ENCODE measurements at places on chromosomes 1 and 21.
A peak's percentile ranks its signal among the peaks of the same experiment; 100 is the strongest.

DNA sequence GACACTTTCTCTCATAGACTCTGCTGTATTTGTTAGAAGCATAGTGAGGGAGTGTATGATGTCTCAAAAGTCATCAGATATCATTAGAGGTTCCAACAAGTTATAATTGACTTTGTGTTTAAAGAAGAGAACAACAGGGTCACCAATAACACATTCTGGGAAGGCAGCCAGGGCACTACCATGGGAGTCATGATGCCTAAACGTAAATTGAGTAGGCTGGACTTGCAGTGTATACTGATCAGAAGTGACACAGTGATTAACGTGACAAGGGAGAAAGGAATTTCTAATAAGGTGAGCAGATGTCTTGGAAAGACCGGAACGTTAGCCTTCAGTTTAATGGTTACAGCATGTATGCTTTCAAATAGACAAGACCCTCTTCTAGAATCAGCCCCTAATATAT is 973.2 kb downstream of the NCAM2 start:
- DNase-seq: no peak

DNA sequence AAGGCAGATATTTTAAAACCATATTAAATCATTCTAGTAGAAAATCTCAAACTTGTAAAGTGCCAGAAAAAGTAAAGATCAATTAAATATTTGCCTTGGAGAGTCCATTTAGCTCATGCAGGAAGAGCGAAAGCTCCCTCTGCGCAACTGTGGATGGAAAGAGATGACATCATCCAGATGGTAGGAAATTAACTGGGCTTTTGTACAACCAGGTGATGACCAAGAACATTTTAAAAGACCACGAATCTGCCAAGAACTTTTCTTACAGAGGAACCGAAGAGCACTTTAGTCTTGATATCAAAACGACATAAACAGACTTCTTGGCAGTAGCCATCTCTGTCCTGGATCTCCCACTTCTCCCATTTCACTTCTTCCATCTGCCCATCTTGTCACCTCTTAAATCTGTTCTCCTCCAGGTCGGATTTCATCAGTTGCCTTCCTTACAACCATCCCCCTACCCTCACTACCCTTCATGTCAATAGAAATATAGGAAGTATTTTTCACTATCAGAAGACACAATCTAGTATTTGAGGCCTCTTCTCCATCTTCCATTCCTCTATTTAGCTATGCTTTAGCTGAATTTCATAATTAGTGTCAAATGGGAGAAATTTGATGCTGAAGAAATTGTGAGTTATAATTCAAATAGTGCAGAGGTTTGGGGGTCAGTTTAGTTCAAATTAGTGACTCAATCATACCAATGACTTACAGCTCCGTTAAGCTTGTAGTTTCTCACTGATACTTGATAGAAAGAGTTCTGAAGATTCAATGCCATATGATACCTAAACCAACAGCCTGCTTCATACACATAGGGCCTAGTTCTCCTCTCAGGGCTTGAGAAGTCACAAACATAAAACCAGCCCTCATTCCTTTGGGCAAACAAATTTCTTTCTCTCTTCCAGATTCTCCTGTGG is 22.0 kb upstream of the DNASE2B start:
- no peak for DNase-seq

- DNase-seq: no peak
These were observed 31.8 kb upstream of the ADAMTS1 start for GRCh38 chr21:26877018-26877417.

DNA sequence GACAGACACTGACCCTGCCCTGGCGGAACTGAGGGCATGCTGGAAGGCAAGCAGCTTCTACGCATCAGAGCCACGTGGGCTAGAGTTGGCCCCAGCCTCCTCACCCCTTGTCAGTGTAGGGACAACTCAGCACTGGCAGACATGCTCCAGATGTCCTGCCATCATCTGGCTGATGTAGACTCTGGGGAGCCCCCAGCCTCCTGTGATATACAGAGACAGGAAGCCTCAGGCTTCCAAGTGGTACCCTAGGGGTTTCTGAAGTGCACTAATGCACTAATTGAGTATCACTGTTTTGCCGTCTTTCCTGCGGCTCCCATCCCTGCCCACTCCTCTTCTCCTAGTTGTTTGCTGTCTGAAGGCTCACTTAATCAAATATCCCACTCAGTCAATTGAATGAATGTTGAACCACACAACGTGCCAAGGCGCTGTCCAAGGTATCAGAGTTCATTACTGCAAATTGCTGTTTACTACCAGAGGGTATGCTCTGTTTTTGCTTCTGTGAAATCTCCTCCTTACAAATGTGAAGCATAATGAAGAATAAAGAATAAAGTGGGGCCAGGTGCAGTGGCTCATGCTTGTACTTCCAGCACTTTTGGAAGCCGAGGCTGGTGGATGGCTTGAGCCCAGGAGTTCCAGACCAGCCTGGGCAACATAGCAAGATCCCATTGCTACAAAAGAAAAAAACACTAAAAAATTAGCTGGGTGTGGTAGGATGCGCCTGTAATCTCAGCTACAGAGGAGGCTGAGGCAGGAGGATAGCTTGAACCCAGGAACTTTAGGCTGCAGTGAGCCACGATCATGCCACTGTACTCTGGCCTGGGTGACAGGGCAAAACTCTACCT is 76.4 kb upstream of the ZBTB18 start:
- DNase-seq: no peak

- no peak for DNase-seq
These were observed 39.9 kb downstream of the HNRNPR start for GRCh38 chr1:23304140-23304620.

GRCh38 chr1:101073836-101074235 is 48.3 kb upstream of the DPH5 start:
- DNase-seq: no peak

DNA sequence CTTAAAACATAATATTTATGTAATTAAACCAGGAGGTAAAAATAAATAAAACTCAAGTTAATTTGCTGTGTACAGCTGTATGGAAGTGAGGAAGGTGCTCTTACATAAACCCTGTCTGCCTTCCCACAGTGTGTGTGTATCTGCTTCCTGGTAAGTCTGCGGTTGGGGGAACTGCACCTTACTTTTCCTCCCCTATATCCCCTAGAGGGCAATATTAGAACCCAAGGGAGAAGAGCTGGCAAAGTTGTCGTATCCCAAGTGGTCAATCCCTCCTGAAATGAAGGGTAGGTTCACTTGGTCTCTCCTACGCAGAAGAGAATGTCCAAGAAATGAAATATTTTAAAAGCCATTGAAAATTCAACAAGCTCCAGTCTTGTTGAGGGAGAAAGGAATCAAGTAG is 17.8 kb upstream of the JAK1 start:
- DNase-seq: no peak

DNA sequence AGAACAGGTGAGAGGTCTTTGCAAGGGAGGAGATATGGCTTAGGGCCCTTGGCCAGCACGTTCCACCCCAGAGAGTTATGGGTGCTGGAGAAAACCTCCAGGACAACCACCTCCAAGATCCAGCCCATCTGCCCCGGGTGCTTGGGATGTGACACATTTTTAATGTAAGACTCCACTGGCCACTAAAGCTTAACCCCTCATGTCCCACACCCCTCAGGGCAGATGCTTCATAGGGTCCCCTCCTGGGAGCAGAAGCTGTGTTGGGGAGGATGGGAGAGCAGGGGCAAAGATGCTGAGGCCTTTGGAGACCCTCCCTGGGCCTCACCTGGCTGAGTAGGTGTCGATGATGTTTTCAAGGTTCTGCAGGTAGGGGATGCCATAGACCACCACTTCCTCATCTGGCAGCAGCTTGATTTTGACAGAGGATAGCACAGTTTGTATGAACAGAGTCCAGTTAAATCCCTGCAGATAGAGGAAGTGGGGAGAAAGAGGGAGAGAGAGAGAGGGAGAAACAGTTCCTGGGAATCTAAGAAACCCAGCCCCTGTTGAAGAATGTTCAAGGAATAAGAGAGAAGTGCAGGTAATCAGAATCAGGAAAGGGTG is 11.9 kb downstream of the PRXL2B start:
- peak; percentile 33 for DNase-seq

GRCh38 chr1:150696590-150696989 is 364 bp downstream of the GOLPH3L start:
- no peak for DNase-seq

- DNase-seq: no peak
These were observed 16.8 kb downstream of the ATP8B2 start for GRCh38 chr1:154342132-154342531.

GRCh38 chr1:23273450-23274133 is 56.3 kb upstream of the HTR1D start:
- DNase-seq: no peak

- no peak for DNase-seq
These were observed 252.4 kb downstream of the TOMM20 start for GRCh38 chr1:234875953-234876855.

- DNase-seq: no peak
These were observed 220.6 kb downstream of the PTGER3 start for GRCh38 chr1:70827030-70827429.

DNA sequence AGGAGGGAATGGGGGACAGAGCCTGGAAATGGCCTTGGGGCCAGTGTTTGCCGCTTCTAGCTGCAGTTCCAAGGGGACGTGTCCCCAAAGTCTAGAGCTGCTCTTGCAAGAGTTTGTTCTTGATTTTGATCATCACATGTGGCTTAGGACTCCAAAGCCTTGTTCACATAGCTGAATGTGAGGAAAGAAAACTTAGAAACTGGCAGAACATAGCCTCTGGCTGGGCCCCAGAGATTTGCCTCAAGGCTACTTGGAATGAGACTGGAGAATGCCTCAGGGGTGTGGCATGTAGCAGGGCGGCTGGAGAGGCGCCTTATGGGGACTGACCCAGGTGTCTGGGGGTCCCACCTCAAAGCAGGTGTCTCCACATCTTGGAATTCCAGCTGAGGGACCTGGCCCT is 2.3 kb downstream of the PDXK start:
- DNase-seq: no peak

DNA sequence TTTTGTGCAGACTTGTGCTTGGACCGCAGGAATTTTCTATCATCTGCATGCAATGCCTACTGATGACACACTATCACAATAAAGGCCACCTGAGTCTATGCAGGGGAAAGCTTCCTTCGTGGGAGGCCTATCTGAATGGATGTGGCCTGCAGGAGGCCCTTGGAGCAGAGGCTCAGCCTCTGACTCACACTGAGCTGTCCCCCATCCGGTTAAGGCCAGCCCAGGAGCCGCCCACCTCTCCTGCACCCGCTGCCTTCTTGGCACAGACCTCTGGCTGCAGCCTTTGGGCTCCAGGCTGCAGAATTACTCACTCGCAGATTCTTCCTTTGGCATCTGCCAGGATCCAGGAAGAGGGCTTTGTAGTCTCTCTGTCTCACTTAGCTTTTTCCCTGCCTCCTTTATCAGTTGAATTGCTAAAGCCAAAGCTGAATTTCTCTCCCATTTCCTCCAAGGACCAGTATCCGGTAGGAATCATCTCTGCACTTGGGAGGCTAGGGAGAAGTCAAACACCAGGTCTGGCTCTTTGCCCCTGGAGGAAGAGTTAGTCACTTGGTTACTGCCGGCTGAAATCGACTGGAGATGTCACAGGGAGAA is 65.1 kb upstream of the JUN start:
- DNase-seq: peak; percentile 73

DNA sequence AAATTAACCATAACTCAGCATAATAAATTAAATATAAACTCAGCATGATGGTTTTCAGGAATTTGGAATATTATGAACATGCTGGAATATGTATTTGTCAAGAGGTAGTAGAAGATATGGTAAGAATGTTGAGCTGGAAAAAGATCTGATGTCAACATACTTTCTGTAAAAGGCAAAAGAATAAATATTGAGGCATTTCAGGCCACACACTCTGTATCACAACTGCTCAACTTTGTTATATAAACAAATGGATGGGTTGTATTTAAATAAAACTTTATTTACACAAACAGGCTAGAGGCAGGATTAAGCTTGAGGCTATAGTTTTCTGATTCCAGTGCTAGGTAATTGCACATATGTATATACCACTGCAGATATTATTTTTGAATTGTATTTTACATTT is 1409.4 kb downstream of the MRPL39 start:
- no peak for DNase-seq

- DNase-seq: no peak
These were observed 148.5 kb downstream of the TENT5C start for GRCh38 chr1:117754061-117754969.

DNA sequence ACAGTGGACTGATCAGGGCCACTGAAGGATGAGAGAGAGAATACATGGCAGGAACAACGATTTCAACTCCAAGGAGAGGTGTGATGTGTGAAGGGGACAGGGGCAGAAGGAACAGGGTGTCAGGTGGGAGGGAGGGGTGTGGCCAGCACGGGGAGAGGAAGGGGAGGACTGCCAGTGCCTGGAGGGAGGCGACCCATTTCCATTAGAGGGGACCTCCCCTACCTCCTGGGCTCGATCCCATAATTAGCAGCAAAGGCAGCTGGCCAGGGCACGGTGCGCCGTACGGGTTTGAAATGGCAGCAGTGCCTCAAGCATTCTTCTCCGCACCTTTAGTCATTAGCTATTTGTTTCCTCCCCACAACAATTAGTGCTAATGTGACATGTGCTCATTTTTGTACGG is 22.7 kb downstream of the CRYAA start:
- no peak for DNase-seq

GRCh38 chr1:28035420-28035819 is 53.0 kb downstream of the EYA3 start:
- DNase-seq: no peak

- no peak for DNase-seq
These were observed 49.2 kb downstream of the KYAT3 start for GRCh38 chr1:88943241-88943640.

DNA sequence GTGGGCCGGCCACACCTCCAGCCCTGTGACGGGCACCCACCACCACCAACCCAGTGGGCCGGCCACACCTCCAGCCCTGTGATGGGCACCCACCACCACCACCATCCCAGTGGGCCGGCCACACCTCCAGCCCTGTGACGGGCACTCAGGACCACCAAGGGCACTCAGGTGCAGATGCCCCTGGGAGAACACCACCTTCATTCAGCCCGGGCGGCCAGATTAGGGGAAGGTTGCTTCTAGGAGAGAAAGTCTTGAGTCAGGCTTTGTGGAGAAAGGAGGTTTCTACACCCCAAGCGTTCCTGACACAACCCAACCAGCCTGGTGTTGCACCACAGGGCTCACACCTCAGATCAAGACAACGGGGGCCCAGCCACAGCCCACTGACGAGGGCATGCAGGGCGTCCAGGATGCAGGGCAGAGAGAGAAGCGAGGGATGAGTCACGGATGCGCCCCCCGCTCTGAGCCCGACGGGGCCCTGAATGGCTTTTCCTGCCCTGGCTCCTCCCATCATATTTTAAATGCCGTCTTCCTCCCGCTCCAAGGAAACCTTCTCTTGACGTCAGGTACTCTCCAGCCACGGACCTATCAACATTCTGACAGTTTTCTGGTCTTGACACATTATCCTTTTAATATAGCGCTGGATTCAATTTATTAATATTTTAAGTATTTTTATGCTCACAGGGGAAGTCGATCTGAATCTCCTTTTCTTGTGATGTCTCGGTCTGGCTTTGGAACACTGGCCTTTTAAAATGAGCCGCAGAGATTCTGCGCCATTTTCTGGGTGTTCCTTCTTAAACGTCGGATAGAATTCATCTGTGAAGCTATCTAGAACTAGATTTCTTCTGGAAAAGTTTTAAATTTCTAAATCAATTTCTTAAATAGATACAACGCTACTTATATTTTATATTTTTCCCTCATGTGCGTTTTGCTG is 631 bp upstream of the SPATC1L start:
- peak; percentile 91 for DNase-seq

GRCh38 chr1:50139339-50140181 is 30.8 kb downstream of the ELAVL4 start:
- no peak for DNase-seq
